Stimulated activated CD8-positive, alpha-beta memory T cell treated with anti-CD3 and anti-CD28 coated beads, Interleukin-4, amount 100 ng/mL, for 48 hours (primary cell): ENCODE measurements at places on chromosomes 11 and 22.

DNA sequence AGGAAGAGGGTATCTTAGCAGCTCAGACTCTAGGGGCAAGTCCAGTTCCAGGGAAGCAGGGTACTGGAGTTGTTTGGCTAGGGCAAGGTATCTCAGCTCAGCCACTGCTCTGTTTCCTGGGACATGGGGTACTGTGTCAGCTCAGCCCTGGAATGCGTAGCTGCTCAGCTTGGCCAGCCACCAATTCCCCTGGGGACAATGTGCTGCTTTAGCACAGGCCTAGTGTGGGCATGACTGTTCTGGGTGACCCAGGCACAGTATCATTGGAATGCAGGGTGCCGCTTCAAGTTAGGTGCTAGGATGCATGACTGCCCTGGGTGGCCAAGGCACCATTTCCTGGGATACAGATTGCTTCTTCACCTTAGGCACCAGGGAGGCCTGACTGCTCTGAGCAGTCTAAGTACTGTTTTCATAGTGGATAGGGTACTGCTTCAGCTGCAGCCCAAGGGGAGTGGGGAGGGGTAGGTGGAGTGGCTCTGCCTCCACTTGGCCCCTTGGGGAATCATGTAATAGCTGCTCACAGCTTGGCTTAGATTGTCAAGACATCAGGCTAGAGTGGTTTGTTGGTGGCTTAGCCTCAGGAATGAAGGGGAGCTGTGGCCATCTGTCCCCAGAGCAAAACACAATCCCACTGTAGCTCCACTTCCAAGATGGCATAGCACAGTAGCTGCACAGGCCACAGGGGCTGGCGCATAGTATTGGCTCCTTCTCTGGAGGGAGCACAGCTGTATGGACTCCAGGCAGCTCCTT is 36.0 kb downstream of the MADD start:
- no peak for DNase-seq

DNA sequence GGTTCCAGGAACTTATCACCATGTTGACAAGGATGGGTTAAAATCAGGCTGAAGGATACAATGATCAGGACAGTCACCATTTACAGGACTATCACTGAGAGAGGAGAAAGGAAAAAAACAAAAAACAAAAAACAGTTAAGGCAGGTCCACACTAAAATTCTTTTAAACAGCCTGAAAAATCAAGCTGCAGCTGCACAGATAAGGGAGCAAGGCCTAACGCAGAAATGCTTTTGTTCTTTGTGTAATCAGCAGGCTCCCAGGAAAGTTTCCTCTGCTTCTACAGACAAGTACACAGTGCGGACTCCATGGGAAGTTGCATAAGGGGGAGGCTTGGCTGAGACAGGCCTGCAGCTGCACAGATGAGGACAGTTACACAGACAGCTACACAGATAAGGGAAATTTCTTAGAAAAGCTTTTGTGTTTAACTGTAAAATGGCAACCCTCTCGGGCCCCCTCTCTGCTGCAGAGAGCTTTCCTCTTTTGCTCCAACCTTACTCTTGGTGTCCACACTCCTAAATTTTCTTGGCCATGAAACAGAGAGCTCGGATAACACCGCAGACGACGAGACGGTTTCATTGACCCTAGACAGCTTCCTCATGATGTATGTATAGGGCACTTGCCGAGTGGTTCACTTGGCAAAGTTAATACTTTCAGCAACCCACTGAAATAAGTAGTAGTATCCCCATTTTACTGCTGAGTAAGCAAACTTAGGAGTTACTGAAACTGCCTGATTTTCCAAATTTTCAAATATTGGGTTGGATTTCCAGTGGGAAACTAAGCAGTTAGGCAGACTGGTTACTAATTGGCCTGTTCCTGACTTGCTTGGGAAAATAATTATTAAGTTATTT is 45.5 kb downstream of the PIWIL3 start:
- DNase-seq, result no peak

DNA sequence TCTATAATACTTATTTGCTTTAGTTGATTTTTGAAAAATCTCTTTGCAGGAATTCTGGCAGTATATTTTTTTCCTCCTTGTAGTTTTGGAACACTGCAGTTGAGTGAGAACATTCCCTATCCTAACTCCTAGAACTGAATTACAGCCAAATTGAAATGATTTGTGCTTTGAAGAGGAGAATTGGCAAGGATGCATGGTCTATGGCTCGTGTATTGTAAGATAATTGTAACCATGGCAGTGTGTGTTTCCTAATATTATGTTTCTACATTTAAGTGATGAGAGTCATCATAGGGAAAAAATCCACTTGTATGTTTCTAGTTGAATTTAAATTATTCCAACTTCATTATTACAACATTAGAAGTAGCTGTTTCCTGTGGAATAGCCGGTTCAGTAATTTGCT is 80.9 kb upstream of the MYO18B start:
- no peak for DNase-seq

- no peak for DNase-seq
Measured at GRCh38 chr22:19713245-19713644, 1.1 kb upstream of the SEPTIN5 start.

DNA sequence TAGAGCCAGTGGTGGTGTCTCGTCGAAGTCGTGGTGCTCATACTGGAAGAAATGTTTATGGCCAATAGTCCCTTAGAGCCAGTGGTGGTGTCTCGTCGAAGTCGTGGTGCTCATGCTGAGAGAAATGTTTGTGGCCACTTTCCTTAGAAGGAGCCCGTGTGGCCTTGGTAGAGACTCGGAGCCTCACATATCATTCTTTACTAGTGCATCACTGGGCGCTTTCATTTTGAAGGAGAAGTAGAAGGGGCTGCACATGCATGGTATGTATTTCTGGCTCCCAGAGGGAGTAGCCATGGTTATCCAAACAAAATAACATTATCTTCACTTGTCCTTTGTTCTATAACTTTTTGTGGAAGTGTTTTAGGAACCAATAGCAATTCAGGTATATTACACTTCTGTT is 69.5 kb downstream of the JAM3 start:
- DNase-seq, result no peak

DNA sequence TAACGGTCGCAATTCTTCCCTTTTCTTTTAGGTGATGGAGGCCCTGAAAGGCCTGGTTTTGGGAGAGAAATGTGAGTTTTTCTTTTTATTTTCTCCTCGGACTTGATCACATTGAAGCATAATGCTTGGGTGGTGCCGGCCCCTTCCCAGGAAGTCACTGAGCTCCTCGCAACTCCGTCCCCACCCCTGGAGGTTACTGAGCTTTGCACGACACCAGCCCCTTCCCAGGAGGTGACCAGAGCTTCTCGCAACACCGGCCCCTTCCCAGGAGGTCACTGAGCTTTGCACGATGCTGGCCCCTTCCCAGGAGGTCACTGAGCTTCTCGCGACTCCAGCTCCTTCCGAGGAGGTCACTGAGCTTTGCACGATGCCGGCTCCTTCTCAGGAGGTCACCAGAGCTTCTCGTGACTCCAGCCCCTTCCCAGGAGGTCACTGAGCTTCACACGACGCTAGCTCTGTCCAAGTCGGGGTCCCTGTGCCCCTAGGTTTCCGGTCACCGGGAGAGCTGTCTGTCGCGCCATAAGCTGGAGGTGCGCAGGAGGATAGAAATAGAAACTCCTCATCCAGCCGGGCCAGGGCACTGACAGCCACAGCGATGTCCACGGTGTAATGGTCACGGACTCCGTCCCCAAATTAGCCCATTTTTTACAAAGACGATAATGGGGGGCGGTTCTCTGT is 586.4 kb downstream of the BRD1 start:
- DNase-seq, result no peak
